ENCODE measurements at places on chromosomes 4 and X. TPM values are rescaled to one million over a fixed set of nuclear protein-coding genes. Genes with fewer than 3 reads are reported as not detected.
A peak's percentile ranks its signal among the peaks of the same experiment; 100 is the strongest.

RRH gene
- total RNA-seq = not detected

DNA sequence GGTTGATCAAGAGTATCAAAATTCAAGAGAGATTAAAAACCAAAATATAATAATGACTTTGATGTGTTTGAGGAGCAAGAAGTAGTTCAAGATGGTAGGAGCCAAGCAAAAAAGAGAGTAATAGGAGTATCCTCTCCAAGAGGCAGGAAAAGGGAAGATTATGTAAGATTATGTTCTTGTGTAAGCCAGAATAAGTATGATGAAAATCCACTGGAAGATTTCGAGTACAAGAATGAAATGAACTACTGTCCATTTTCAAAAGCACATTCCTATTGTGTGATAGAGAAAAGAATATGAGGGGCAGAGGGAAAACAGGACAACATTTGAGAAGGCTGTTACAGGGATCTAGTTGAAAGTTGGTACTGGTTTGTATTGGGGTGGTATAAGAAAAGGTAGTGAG, 659.6 kb upstream of the INTU start:
- H3K27ac ChIP-seq = no peak overlapping the region
- H3K36me3 ChIP-seq = no peaks in the 10 kb centered on the region
- H3K27me3 ChIP-seq = no peaks in the 10 kb centered on the region

ERVMER34-1 gene
- 1.9 TPM for total RNA-seq

TRIM75 gene
- not detected for total RNA-seq

DNA sequence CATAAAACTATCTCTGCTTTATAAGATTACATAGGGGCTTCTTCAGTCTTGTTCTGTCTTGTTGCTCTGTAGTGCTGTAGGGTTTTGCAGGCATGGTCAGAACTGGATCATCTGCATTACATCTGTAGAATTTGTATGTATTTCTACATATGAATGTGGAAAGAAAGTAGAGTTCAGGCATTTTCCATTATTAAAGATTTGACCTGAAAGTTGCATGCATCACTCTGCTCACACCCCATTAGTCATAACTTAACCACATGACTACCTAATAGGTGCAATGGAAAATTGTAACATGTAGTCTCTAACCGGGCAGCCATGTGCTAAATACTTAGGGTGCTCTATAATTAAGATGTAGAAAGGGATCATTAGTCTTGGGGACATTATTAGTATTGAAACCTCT, 45.7 kb upstream of the AGA start:
- H3K4me3 ChIP-seq = no peak overlapping the region
- no peak overlapping the region for H3K27ac ChIP-seq
- no peaks in the 10 kb centered on the region for H3K4me1 ChIP-seq
- no peak for DNase-seq
- no peaks in the 10 kb centered on the region for H3K36me3 ChIP-seq
- H3K27me3 ChIP-seq = no peaks in the 10 kb centered on the region

GRCh38 chr4:132564920-132565319, 584.2 kb upstream of the PCDH10 start:
- no peak overlapping the region for H3K4me3 ChIP-seq
- DNase-seq = no peak
- no peak overlapping the region for H3K27ac ChIP-seq
- no peaks in the 10 kb centered on the region for H3K36me3 ChIP-seq

SSX1 gene
- total RNA-seq = not detected

- H3K36me3 ChIP-seq = no peaks in the 10 kb centered on the region
- no peak overlapping the region for H3K4me3 ChIP-seq
- H3K4me1 ChIP-seq = peaks cover 70% of the 10 kb centered on the region
- no peak overlapping the region for H3K27ac ChIP-seq
Observed at GRCh38 chr4:121688701-121689100, 8.1 kb downstream of the ANXA5 start.

- peaks cover 23% of the 10 kb centered on the region for H3K4me1 ChIP-seq
- H3K4me3 ChIP-seq = no peak overlapping the region
- no peaks in the 10 kb centered on the region for H3K36me3 ChIP-seq
- H3K27me3 ChIP-seq = no peaks in the 10 kb centered on the region
Observed at GRCh38 chrX:40085102-40085551, 12.6 kb downstream of the BCOR start.

DNA sequence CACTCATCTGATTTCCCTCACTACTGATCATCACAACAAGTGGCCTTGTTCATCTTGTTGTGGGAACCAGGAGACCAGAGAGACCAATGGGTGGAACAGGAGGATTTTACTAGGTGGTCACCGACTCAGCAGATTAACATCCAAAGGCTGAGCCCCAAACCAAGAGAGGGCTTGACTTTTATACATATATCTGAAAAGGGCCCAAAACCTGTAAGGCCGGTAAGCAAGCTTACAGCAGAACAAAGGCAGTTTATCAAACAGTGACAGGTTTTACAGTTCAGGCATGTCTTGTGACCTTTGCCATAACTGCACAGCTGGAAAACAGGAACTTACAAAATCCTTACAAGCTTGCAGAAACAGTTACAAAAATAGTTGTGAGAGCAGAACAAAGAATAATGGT, 195.9 kb downstream of the OR13H1 start:
- H3K27me3 ChIP-seq = no peaks in the 10 kb centered on the region
- no peak overlapping the region for H3K27ac ChIP-seq
- DNase-seq = no peak

DNA sequence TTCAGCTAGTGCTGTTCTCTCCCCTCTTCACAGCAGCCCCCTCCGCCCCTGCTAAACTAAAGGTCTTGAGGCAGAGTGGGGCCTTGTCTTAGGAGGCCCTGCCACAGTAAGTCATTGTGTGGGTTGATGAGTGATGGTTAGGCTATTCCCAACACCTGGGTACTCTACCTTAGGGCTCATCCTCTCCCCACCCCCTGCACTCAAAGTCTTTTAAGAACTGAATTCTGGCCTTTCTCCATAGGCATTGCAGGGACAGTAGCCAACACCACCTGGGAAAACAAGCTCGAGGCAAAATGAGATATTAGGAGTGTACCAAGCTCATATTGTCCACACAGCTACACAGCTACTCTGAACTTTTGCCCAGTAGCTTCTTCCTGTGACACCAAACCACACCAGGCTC, 42.5 kb downstream of the RAB40AL start:
- no peaks in the 10 kb centered on the region for H3K4me1 ChIP-seq
- no peaks in the 10 kb centered on the region for H3K27me3 ChIP-seq
- no peak overlapping the region for H3K27ac ChIP-seq
- no peaks in the 10 kb centered on the region for H3K36me3 ChIP-seq

CRLF2 gene
- not detected for total RNA-seq

NPY5R gene
- 0.21 TPM for total RNA-seq

GRCh38 chr4:76250962-76251361, 559 bp upstream of the FAM47E start:
- H3K27me3 ChIP-seq = peaks cover 61% of the 10 kb centered on the region
- peak overlapping the region; percentile 68 for H3K4me3 ChIP-seq
- no peak overlapping the region for H3K27ac ChIP-seq
- peaks cover 13% of the 10 kb centered on the region for H3K4me1 ChIP-seq
- no peak for DNase-seq
- no peaks in the 10 kb centered on the region for H3K36me3 ChIP-seq

GRCh38 chr4:122293374-122294365, 85.1 kb upstream of the ADAD1 start:
- peaks cover 71% of the 10 kb centered on the region for H3K36me3 ChIP-seq
- no peak overlapping the region for H3K4me3 ChIP-seq
- H3K4me1 ChIP-seq = no peaks in the 10 kb centered on the region
- H3K27ac ChIP-seq = no peak overlapping the region
- no peaks in the 10 kb centered on the region for H3K27me3 ChIP-seq

XAGE1A gene
- not detected for total RNA-seq

- DNase-seq = no peak
- no peak overlapping the region for H3K4me3 ChIP-seq
- H3K27me3 ChIP-seq = peaks cover 11% of the 10 kb centered on the region
Observed at GRCh38 chr4:68272380-68272779, 26.9 kb upstream of the TMPRSS11B start.

DNA sequence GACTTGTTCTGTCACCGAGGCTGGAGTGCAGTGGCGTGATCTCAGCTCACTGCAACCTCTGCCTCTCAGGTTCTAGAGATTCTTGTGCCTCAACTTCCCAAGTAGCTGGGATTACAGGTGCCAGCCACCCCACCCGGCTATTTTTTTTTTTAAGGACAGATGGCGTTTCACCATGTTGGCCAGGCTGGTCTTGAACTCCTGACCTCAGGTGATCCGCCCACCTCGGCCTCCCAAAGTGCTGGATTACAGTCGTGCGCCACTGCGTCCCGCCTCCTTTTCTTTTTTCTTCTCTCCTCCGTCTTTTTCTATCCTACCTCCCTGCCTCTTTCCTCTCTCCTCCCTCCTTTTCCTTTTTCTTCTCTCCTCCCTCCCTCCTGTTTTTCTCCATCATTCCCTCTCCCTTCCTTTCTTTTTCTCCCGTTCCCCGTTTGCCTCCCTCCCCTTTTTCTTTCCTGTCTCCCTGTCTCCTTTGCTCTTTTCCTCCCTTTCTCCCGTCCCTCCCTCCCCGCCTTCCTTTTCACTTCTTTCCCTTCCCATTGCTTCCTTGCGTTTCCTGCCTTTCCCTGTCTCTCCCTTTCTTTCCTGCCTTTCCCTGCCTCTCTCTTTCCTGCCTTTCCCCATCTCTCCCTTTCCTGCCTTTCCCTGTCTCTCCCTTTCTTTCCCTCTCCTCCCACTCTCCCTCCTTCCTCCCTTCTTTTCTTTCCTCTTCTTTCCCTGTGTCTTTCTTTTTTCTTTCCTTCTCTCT, 2.1 kb upstream of the SLC25A6 start:
- no peak overlapping the region for H3K4me3 ChIP-seq
- no peaks in the 10 kb centered on the region for H3K27me3 ChIP-seq
- DNase-seq = no peak
- H3K27ac ChIP-seq = peak overlapping the region; percentile 99

DNA sequence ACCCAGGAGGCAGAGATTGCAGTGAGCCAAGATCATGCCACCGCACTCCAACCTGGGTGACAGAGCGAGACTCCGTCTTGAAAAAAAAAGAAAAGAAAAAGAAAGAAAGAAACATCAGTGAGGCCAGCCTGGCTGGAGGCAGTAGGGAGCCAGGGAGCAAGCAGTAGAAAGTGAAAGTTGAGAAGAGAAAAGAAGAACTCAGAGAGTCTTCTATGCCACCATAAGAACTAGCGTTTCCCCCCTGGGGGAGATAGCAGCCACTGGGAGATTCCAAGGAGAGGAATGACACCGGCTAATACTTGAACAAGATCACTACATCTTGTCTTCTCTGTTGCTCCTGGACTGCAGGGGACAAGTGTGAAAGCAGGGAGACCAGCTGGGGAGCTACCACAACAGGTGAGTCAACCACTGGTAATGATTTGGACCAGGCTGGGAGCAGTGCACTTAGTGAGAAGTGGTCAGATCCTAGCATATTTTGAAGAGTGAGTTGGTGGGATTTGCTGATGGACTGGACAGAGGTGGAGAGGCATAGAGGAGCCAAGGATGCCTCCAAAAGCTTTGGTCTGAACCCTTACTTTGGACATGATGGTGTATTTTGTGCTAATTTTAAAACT, 33.4 kb downstream of the SLC2A9 start:
- peaks cover 20% of the 10 kb centered on the region for H3K36me3 ChIP-seq
- no peak overlapping the region for H3K27ac ChIP-seq
- DNase-seq = no peak
- H3K4me1 ChIP-seq = peaks cover 4% of the 10 kb centered on the region
- H3K4me3 ChIP-seq = no peak overlapping the region

GRCh38 chrX:71439420-71439819, 73.3 kb downstream of the TAF1 start:
- H3K4me1 ChIP-seq = no peaks in the 10 kb centered on the region
- H3K27me3 ChIP-seq = no peaks in the 10 kb centered on the region
- no peak for DNase-seq
- H3K27ac ChIP-seq = no peak overlapping the region
- no peaks in the 10 kb centered on the region for H3K36me3 ChIP-seq
- H3K4me3 ChIP-seq = no peak overlapping the region

DNA sequence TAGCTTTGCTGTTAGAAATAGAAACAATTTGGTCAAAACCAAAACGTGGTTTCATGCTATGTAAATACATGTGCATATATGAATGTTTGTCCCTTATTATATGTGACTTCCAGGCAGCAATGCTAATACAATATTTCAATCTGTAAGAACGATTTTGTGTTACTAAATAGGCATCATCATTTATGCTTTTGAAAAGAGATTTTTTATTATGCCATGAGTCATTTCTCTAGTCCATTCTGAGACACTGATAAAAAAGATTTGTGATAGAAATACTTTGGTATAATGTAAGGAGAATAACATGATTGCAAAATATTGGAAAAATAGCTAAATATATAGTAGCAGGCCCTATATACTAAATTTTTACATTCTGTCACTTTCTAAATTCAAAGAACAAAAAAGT, 28.9 kb downstream of the SYNPO2 start:
- H3K4me1 ChIP-seq = peaks cover 74% of the 10 kb centered on the region
- no peak for DNase-seq
- peak overlapping the region; percentile 61 for H3K27ac ChIP-seq

- no peaks in the 10 kb centered on the region for H3K27me3 ChIP-seq
- no peaks in the 10 kb centered on the region for H3K36me3 ChIP-seq
- no peak overlapping the region for H3K27ac ChIP-seq
- DNase-seq = no peak
- H3K4me3 ChIP-seq = no peak overlapping the region
Observed at GRCh38 chr4:112036886-112037285, 108.4 kb upstream of the FAM241A start.

DNA sequence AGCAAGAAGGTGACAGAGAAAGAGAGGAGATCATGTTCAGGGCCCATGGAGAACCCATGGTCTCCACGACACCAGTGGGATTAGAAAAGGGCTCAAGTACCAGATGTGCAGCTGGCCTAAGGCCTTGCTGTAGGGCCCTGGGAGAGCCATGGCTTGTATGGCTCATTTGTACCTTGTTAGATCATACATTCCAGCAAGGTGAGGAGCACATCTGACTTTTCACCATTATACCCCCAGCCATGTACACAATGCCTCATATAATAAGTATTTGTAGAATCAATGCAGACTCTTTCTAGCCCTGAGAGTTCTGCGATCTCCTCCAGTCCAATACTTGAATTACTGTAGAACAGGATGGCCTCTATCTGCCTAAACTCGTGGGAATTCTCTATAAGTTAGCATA, 94.2 kb upstream of the MAP3K15 start:
- H3K27ac ChIP-seq = no peak overlapping the region
- H3K36me3 ChIP-seq = no peaks in the 10 kb centered on the region
- DNase-seq = no peak
- H3K4me1 ChIP-seq = peaks cover 4% of the 10 kb centered on the region
- no peak overlapping the region for H3K4me3 ChIP-seq

DNA sequence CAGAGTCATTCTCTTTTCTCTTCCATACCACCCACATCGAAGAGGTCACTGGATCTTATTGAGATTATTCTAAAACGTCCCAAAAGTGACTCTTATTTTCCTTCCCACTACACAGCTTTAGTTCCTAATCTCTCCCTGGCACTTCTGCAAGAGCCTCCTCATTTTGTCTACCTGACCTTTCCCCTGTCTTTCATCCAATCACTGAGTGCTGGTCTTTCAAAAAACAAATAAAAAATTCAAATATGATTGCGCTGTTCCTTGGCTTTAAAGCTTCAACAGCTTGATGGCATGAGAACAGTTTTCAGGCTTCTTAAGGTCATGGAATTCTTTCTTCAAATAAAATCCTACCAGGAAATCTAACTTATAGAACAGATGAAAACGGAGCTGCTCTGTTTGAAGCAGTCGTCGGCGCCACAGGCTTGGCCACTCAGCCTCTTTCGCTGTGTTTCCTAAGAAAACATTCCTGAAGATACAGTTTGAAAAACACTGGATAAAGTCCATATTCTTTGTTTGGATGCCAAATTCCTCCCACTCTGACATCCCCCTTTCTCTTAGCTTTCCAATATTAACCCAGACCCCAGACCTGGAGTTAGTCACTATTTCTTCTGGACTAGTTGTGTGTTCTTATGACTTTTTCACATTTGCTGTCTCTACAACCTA, 12.5 kb downstream of the SYTL5 start:
- no peak overlapping the region for H3K4me3 ChIP-seq
- no peak for DNase-seq
- H3K4me1 ChIP-seq = no peaks in the 10 kb centered on the region
- H3K36me3 ChIP-seq = no peaks in the 10 kb centered on the region
- no peaks in the 10 kb centered on the region for H3K27me3 ChIP-seq
